ENCODE measurements at places on chromosomes 7 and 10. TPM values are rescaled to one million over a fixed set of nuclear protein-coding genes. Genes with fewer than 3 reads are reported as not detected.
A peak's percentile ranks its signal among the peaks of the same experiment; 100 is the strongest.

- no peak for DNase-seq
Measured at GRCh38 chr7:100209493-100209892, 10.3 kb upstream of the PVRIG start.

The GPR141 gene
- not detected for total RNA-seq

The OPN1SW gene
- not detected for total RNA-seq

DNA sequence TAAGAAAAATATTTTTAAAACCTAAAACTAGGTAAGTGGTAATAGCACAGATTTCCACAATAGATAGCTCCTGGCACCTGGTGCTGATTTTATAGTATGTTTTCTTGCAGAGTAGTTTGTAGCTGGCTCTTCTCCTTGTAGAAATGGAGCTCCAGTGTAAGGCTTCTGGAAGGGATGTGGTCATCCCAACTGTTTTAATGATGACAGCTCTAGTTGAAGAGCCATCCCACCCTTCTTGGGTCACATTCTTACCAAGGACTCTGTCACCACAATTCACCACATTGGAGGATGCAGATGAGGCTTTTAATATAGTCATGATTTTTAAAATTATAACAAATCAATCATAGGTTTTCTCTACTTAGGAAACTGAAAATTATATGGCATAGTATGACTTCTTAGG, 31.0 kb downstream of the TES start:
- no peak for DNase-seq

- no peak for DNase-seq
Measured at GRCh38 chr10:114384181-114384580, 20.1 kb downstream of the AFAP1L2 start.

- DNase-seq = no peak
Measured at GRCh38 chr7:127718340-127718679, 66.3 kb downstream of the SND1 start.

- DNase-seq = no peak
Measured at GRCh38 chr7:139532636-139533155, 9.2 kb downstream of the CLEC2L start.

The OR2A42 gene
- total RNA-seq = not detected

- no peak for DNase-seq
Measured at GRCh38 chr7:89618274-89618673, 536.0 kb upstream of the STEAP1 start.

GRCh38 chr7:120738816-120739215, 119.1 kb downstream of the TSPAN12 start:
- DNase-seq = no peak

- peak; percentile 42 for DNase-seq
Measured at GRCh38 chr7:143299840-143300239, 11.7 kb downstream of the CASP2 start.

DNA sequence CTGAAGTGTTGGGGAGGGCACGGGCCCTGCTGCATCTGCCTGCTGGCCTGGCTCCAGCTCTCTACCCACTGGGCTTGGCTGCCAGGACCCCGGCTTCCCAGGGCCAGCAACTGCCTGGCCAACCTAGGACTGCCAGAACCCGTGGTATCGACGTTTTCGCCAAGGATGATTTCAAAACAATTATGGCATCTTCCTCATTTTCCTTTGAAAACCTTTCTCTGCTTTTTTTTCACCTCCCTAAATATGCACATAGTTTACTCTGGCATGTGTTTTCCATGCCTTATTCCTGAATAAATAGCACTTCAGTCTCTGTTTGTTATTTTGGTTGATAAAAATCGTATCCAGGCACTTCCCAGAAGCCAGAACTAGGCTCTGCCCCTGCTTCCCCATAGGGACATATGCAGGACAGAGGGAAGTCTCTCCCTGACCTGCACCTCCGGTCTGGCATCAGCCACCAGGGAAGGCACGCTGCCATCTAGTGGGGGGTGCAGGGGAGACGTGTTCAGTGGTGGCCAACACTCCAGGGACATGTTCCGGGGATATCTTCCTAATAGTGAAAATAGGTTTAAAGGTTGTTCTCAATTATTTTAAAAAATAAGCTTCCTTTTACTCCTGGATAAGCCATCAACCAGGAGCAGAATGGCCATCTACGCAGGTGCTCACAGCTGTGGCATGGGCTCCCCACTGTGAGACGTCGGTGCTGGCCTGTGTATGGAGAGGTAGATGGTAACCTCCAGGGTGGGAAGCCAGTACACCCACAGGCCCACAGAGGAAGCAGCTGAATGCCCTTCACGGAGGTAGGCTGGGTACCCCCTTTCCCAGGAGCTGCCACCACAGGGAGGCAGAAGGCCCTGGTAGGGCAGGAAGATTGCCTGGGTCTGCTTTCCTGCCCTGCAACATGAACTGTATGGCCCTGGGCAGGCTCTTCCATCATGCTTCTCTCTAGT, 30.7 kb upstream of the ANTXRL start:
- peak; percentile 67 for DNase-seq

The CUZD1 gene
- total RNA-seq = not detected

DNA sequence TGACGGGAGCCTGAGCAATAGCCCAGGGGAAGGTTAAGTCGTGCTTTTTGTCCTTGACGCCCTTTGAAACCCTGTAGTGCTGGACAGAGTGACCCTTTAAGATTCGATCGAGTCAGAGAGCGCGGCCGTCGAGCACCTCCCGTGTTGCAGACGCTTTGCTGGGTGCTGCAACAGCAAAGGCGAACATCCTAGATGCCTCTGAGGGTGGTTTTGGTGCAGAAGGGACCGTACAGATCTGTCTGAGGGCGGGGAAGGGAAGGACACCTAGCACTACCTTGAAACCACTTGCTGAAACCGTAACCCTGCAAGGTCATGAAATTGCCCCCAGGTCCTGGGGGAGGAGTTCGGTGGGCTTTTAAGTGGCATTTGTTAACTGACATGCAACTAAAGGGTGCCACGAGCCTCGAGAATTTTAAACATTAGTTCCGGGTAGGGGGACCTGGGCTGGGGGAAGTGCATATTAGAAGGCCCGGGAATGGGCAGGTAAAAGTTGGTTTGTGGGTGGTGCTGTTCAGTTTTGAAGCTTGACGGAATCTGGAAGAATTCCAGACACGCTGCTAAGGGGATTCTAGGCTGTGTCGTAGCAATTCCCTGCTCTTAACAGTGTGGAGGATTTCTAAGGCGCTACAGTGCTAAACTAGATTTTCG, 786 bp downstream of the ATP5F1C start:
- peak; percentile 38 for DNase-seq

- DNase-seq = peak; percentile 49
Measured at GRCh38 chr10:78589687-78590086, 479.1 kb upstream of the ZMIZ1 start.

All from hepatocyte (in vitro differentiated cells).